ENCODE measurements at places on chromosomes 5 and 9. TPM values are rescaled to one million over a fixed set of nuclear protein-coding genes. Genes with fewer than 3 reads are reported as not detected.

CCNO gene
- polyA plus RNA-seq: 17.8 TPM

PCA3 gene
- polyA plus RNA-seq: not detected

SHROOM1 gene
- polyA plus RNA-seq: 62.0 TPM

NFIB gene
- 8.9 TPM for polyA plus RNA-seq

ZFP2 gene
- 3.2 TPM for polyA plus RNA-seq

PRRC1 gene
- 17.7 TPM for polyA plus RNA-seq

TAF11L5 gene
- not detected for polyA plus RNA-seq

MCC gene
- 1.3 TPM for polyA plus RNA-seq

HARS2 gene
- 23.6 TPM for polyA plus RNA-seq

C7 gene
- 29.8 TPM for polyA plus RNA-seq

SPAG8 gene
- polyA plus RNA-seq: 1.6 TPM

DOCK2 gene
- 1.1 TPM for polyA plus RNA-seq

IFNK gene
- polyA plus RNA-seq: not detected

ARSI gene
- polyA plus RNA-seq: not detected

RNF208 gene
- 11.4 TPM for polyA plus RNA-seq

TNIP1 gene
- 36.4 TPM for polyA plus RNA-seq

CDC20B gene
- polyA plus RNA-seq: not detected

TMEM245 gene
- polyA plus RNA-seq: 14.4 TPM

STPG3 gene
- not detected for polyA plus RNA-seq

ANKRD33B gene
- polyA plus RNA-seq: 0.57 TPM

ZNF608 gene
- 13.7 TPM for polyA plus RNA-seq

PCDHGA9 gene
- 0.31 TPM for polyA plus RNA-seq

EXOSC3 gene
- 7.2 TPM for polyA plus RNA-seq

SHLD3 gene
- 1.8 TPM for polyA plus RNA-seq

SLC25A48 gene
- polyA plus RNA-seq: 3.2 TPM

LHX3 gene
- polyA plus RNA-seq: not detected

PRDM9 gene
- polyA plus RNA-seq: not detected

TAS2R1 gene
- not detected for polyA plus RNA-seq

CENPK gene
- polyA plus RNA-seq: 0.61 TPM

RPL37 gene
- polyA plus RNA-seq: 1,157 TPM

INSL4 gene
- polyA plus RNA-seq: not detected

PDE6A gene
- not detected for polyA plus RNA-seq

IFNA2 gene
- polyA plus RNA-seq: not detected

ZNF618 gene
- 6.4 TPM for polyA plus RNA-seq

DPP7 gene
- 497 TPM for polyA plus RNA-seq
